ENCODE measurements at places on chromosomes 7 and 10. TPM values are rescaled to one million over a fixed set of nuclear protein-coding genes. Genes with fewer than 3 reads are reported as not detected.

- DNase-seq, result peak; percentile 42
Observed at GRCh38 chr7:105198223-105198622, 184.2 kb downstream of the KMT2E start.

DNA sequence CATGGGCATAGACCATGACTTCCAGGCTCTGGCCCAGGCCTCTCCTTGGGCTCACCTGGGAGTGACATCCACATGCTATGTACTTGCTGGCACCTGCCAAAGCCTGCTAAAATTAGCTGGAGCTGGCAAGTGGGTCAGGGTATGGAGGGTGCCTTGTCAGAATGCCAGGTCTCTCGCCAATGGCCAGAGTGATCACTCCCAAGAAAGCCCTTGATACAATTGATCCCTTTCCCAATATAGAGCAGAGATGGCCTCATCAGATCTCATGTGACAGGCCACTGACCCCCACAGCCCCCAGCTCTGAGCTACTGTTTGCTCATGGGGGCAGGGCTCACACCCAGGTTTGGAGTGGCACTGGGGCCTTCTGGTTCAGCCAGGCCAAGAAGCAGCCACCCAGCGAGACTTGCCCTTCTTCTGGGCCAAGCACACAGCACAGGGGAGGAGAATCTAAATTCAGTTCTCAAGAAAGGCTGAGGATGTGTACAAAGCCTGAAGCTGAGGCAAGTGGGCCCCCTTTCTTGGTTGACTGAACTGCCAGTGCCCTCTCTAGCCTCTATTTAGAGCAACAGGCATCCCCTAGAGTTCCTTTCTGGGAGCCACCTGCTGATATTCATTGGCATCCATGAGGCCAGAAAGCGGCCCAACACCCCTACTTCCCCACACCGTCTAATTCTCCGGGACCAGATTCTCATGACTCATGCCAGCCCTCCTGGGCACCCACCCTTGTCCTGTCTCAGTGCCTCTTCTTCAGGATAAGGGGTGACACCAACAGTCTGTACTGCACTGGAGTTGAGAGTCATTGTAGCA lies 18.9 kb upstream of the MYL7 start:
- DNase-seq, result no peak

MSMB gene
- not detected for total RNA-seq

CCDC146 gene
- 0.25 TPM for total RNA-seq

DNA sequence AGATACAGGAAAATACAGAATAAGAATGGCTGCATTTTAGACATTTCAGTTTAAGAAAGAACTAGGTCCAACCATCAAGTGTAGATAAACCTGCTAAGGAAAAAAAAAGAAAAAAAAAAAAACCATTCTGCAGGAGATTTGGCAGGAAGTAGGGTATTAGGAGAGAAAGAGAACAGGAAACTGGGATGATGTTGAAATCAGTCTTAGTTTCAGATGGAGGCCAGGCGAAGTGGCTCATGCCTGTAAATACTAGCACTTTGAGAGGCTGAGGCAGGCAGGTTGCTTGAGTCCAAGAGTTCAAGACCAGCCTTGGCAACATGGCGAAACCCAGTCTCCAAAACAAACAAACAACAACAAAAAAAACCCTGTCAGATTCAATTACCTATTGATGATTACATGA lies 120.2 kb downstream of the RAB11FIP2 start:
- DNase-seq, result peak; percentile 11

GRCh38 chr7:17462131-17462631 lies 163.7 kb downstream of the AHR start:
- no peak for DNase-seq

- no peak for DNase-seq
Observed at GRCh38 chr10:103394180-103394579, 2.1 kb downstream of the ATP5MK start.

SFTPA1 gene
- total RNA-seq, result not detected

- DNase-seq, result no peak
Observed at GRCh38 chr7:30923774-30924413, 12.2 kb downstream of the AQP1 start.

DNA sequence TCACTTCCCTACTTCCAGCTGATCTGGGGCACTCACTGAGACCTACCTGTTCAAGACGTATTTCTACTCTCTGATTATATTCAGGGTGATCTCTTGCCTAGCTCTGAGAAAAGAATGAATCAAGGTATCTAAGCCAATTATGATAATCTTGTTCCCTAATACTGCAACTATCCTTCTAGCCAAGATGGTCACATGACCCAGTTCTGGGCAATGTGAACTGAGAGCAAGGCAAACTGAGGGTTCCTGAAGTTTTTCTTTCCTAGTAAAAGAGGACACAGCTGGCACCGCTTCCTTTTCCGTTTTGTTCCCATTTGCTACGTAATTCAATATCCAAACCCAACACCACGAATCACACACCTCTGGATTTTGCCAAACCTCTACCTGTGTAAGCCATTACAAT lies 5.9 kb upstream of the GPAM start:
- DNase-seq, result no peak

- DNase-seq, result no peak
Observed at GRCh38 chr7:68958571-68958970, 639.7 kb upstream of the AUTS2 start.

DNA sequence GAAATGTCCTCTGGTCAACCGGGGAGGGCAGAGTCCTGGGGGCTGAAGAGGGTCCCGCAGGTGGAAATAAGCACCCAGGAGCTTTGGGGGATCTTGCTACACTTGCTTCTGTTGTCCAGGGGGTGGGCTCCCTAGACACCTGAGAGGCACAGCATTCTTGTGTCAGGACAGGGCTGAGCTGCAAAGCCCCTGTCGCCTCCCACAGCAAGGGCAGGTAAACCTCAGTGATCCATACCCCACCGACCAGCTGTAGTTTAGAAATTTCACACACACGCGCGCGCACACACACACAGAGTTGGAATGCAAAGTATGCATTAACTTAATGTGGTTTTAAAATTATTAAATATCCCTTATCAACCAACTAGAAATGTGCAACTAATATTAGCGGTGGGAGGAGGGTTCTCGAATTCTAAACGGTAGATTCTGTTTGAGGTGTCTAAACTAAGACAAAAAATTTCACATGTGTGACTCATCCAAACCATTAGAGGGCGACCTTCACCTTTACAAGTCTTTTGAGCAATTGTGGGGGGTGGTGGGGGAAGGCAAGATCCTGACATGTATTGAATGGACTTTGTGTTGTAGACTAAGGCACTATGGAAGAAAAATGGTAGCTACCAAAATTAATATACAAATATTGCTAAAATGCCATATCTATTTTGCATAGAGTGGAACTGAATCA lies 34.3 kb upstream of the PTF1A start:
- peak; percentile 49 for DNase-seq

GFRA1 gene
- 1.7 TPM for total RNA-seq

- no peak for DNase-seq
Observed at GRCh38 chr7:120091807-120092206, 181.2 kb upstream of the KCND2 start.

GRCh38 chr7:157488281-157488680 lies 151.5 kb downstream of the DNAJB6 start:
- DNase-seq, result peak; percentile 65

DNA sequence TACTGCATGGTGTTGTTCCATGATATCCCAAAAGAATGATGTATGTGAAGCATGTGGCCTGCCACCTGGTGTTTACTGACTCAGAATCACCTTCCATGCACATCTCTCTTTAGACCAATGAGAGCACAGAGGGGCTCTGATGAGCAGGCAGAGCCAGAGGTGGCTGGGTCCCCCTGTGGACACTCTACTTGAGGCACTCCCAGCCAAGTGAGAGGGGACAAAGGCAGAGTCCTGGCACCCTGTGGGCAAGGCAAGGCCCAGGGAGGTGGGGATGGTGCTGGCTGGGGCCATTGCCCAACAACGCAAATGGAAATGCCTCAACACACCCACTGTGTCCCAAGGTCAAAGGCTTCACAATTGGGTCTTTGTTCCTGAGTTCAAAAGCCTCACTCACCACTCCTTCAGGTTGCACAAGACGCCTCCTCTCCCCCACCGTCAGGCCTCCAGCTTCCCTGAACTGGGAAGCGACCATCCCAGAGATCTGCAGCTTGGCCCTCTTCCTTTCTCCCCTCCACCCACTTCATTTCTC lies 164.6 kb downstream of the NEURL1 start:
- DNase-seq, result no peak

- no peak for DNase-seq
Observed at GRCh38 chr10:109919220-109919619, 4.1 kb downstream of the XPNPEP1 start.
